Effector CD4-positive, alpha-beta T cell (primary cell): ENCODE measurements at places on chromosomes 7 and 10.

GRCh38 chr10:71729161-71729636 is 9.6 kb upstream of the C10orf105 start:
- DNase-seq = no peak

DNA sequence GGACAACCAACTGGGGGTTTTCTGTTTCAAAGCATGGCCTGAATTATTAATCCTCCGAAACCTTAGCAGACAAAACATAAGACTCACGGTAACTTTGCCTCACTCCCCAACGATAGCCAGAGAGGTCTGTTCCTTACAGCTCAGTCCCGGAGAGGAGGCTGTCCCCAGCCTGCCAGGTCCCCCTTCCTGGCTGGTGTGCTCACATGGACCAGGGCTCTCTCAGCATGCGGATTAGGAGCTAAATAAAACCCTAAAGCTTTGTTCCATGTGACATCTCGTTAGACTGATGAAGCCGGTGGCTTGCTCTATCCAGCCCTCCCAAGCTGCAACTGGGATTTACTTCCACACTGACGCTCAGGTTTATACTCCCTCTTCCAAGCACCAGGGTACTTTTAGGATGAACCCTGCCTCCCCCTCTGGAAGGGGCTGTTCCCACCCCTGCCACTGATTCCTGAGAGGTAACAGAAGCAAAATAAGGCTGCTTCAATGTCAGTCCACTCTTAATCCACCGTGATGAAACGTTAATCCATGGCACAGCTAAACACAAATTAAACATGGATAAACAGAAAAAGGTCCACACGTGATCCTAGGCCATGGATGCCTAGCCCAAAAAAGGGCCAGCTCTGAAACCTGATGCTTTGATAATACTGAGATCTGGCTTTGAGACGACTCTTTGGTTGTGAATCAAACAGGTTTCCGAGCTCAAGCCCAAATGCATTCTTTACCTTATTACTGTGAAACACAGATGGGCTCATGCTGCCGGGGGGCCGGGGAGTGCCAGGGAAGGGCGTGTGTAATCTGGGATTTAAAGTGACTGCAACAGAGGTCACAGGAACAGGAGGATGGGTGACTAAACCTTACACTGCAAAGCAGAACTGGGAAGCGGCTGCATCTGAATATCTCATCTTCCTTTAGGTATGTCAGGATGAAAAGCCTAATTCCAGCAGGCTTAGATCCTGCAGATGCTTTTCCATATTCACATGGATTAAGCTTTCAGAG is 86.2 kb downstream of the ZRANB1 start:
- no peak for DNase-seq

- no peak for DNase-seq
Observed at GRCh38 chr10:129099992-129100391, 367.0 kb upstream of the MGMT start.

- no peak for DNase-seq
Observed at GRCh38 chr10:33882996-33883395, 548.5 kb upstream of the NRP1 start.

GRCh38 chr7:106119719-106120118 is 7.6 kb upstream of the SYPL1 start:
- no peak for DNase-seq

GRCh38 chr7:84188786-84189405 is 5.7 kb downstream of the SEMA3A start:
- no peak for DNase-seq

DNA sequence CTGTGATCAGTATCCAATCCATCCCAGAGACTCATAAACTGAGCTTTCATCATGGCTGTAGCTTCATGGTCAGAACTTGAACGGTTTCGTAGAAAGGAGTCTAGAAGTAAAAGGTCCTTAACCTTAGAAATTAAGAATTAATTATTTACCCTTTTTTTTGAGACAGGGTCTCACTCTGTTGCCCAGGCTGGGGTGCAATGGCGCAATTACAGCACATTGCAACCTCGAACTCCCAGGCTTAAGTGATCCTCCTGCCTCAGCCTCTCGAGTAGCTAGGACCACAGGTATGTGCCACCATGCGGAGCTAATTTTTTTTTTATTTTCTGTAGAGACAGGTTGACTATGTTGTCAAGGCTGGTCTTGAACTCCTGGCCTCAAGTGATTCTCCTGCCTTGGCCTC is 41.7 kb downstream of the ATAD1 start:
- DNase-seq = no peak

DNA sequence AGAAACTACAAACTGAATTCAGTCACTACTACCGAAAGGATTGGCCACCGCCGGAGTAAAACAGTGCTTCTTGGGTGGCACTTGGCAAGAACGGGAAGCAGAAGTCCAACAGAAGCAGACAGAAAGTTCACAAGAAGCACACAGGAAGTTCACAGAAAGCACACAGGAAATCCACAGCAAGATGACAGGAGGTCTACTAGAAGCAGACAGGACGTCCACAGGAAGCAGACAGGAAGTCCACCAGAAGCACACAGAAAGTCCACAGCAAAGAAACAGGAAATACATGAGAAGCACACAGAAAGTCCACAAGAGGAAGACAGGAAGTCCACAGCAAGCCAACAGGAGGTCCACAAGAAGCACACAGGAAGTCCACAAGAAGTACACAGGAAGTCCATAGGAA is 399.2 kb upstream of the AUTS2 start:
- no peak for DNase-seq

DNA sequence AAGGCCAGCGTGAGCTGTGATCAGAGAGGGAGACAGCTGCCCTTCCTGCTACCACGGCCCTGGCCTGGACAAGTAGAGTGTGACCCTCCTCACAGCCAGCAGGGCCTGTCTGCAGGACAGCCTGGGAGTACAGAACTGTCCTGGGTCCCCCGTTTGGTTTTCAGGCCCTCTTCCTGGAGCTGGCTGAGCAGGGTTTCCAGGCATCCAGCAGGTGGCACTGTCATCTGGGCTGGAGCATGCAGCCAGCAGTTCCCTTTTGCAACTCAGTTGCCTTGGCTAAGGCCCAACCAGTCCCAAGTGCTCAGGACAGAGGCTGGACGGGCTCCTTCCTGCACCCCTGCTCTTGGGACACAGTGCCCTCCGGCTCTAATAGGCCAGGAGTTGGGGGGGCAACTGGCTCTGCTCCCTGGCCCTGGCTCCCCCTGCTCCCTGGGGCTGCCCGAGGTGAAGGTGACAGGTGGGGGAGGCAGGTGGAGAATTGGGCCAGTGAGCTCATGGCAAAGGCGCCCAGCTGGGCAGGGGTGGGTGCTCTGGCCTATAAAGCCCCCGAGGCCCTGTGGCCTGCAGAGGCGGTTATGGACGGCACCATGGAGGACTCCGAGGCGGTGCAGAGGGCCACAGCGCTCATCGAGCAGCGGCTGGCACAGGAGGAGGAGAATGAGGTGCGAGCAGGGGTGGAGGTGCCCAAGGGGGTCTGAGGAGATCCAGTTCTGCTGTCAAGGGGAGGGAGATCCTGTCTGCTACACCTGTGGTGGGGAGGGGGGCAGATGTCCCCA is at the start of gene ANKRD2:
Gene ANKRD2 (plus strand): TSS at position 566 of the 776 bp plus-strand sequence. CDS start 10 bp downstream, at position 576.
- peak; percentile 11 for DNase-seq
